Endothelial cell (in vitro differentiated cells): ENCODE measurements at places on chromosomes 4 and X.

DNA sequence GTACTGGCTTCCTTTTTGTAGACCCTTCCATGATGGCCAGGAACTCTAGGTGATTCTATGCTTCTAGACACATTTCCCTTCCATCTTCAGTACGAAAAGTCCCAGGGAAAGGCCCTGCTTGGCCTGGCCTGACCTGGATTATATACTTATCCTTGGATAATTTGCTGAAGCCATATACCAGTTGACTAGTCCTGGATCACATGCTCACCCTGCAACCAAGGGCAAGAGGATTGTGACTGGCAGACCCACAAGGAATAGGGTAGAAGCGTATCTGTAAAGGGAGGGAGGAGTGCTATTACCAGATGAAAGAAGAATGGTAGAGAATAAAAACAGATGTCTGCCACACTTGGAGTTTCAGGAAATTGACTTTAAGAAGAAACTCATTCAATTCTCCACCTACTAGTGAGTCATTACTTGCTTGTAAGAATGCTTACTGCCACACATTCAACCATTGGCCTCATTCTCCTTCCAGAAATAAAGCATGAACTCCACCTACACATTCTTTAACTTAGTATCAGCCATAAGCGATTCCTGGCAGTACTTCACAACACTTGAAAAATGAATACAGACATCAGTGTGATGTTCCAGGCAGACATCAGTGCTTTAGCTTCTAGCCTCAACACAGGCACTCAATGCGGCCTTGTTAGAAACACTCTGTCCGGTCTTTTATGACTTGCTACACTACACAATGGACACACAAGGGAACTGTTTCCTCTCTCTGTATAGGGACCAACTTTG is 141.8 kb downstream of the CBR4 start:
- no peak for DNase-seq

DNA sequence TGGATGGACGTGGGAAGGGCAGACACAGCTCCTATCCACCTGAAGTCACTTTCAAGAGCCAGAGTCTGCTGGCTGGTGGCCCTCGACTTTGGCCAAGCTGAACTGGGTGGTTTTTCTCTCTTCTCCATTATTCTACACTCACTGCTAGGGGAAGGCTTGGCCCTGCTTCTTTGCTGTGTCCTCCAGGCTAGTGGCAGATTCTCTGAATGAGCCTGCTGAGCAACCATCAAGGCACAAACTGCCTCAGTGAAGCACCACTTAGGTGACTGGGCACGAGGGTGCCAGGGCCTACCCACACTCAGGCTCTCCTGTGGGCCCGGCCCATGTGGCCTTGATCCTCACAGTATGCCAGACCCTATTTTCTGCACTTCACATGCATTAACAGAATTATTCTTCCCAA is 92.0 kb downstream of the PJA1 start:
- DNase-seq: no peak

DNA sequence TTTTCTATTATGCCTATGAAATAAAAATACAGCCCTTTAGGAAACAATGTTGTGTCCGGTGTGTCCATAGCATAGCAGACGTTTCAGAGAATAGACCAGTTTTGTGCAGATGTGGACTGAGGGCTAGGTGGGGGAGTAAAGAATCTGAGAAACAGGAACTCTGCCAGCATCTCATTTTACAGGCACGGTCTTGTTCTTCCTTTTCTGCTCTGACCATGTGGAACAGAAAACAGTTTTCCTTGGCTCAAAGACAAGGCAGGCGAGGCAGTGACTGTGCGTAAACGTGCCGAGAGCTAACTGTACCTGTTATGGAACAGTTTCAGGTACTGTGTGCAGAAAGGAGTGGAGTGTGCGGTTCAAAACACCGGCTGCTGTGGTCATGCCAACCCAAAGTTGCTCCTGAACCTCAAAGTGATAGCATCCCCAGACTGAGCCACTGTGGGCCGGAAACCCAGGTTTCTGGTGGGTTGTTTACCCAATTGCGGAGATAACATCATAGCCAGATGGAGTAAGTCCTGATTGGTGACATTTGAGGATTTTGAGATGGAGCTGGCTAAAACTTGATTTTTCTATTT is 20.2 kb downstream of the CNGA2 start:
- no peak for DNase-seq

DNA sequence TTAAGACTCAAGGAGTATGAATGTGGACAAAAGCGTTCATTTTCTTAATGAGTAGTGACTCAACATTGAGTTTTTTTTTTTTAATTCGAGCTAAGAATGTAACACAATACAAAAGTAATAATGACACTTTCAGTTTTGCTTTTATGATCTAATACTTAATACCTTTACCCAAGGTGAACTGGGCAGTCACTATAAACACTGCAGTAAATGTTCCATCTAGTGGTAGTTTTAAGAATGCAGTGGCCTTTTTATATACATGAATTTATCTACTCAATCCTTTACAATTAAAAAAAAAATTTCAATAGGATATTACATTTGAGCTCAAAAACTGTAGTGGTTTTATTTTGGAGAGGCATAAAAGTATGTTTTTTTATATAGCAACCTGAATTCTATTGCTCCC is 33.9 kb downstream of the PDK3 start:
- no peak for DNase-seq
